Osteoblast (primary cell): ENCODE measurements at places on chromosomes 3 and 15. TPM values are rescaled to one million over a fixed set of nuclear protein-coding genes. Genes with fewer than 3 reads are reported as not detected.

The ZNF639 gene
- total RNA-seq, result 51.0 and 51.8 TPM in 2 replicates

The USP19 gene
- total RNA-seq, result 37.1 and 49.6 TPM in 2 replicates

The LSAMP gene
- 3.3 and 6.8 TPM in 2 replicates for total RNA-seq

The FYCO1 gene
- 22.7 and 25.0 TPM in 2 replicates for total RNA-seq

The CADPS gene
- total RNA-seq, result 3.2 TPM in 1 of 2 replicates, not detected in the other

The ZNF662 gene
- 4.0 and 4.1 TPM in 2 replicates for total RNA-seq
